ENCODE measurements at places on chromosomes 5 and 9.

DNA sequence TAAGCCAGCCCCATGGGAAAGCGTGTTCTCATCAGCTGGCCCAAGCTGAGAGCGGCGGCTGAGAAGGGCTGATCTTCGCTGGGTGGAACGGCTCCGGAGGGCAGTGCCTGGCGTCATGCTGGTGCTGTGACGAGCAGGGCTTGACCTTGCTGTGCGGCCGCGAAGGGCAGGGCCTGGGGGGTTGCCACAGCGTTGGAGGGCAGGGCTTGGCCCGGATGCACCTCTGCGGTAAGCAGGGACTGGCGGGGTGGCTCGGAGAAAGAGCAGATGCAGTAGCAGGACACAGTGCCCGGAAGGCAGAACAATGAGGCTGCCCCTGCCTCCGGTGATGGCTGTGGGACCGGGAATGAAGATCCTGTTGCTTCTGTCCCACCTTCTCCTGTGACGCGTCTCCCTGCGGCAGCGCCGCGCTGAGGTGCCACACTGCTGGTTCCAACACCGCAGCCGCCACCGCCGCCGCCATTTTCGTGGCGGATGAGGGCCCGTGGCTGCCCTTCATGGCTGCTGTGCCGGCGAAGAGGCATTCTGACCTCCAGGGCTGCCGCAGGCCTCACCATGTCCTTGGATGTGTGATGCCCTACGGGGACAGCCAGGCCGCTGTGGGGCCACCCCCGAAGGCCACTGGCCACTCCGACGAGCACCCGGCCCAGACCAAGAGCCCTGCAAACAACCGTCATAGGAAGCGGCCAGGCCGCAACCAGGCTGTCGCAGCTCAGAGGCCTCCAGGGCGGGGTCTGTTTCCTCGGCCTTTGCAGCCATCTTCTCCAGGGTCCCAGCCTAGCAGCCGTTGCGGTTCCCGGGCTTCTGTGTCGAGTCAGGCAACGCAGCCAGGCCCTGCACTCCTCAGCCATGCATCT lies 890.5 kb upstream of the CTNND2 start:
- no peak for DNase-seq

DNA sequence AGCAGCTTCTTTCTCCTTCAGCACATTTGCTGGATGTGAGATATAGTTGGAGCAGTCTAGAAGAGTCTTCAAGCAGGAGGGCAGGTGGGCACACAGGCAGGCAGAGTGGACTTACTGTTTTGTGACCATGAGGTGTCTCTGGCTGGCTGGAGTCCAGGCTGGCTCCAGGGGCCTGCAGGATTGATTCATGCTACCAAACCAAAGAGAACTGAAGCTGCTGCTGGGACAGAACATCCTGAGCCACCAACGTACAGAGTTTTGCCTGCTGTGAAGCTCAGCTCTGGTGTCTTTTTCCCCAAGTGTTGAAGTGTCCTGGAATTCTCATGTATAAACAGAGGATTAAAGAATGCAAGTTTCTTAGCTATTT lies 45.7 kb downstream of the CYSTM1 start:
- no peak for DNase-seq

- no peak for DNase-seq
These were observed 46.3 kb downstream of the PHF2 start for GRCh38 chr9:93622691-93623090.

- DNase-seq, result peak; percentile 37
These were observed 65.9 kb upstream of the PLPP1 start for GRCh38 chr5:55600497-55601203.

GRCh38 chr5:35815089-35815936 lies 41.4 kb upstream of the IL7R start:
- no peak for DNase-seq

- no peak for DNase-seq
These were observed 42.5 kb upstream of the TAF1L start for GRCh38 chr9:32677931-32678330.

GRCh38 chr9:126373241-126373640 lies 46.6 kb downstream of the MVB12B start:
- DNase-seq, result no peak

DNA sequence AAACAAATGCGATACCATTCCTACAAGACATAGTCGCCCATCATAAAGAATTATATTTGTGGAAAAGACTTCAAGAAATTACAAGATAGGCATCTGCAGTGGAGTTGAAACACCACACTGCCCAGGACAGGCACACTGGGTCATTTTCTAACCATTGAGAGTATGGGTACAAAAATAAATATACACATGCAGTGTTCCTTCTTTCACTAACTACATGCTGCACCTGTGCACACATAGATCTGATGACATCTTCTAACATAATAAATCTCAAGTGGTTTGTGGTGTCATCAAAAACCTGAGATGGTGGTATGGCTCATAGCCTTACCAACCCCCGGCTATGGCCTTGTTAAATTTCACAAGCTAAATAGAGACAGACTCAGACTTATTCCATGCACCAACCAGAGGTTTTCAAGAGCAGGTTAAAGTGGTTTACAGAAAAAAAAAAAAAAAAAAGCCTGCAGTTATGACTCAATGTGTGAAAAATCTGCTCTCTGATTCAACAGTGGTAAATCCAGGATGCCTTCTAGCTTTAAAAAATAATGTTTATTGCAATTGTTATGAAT lies 12.4 kb upstream of the NFIB start:
- DNase-seq, result no peak

GRCh38 chr5:169222934-169223594 lies 77.9 kb downstream of the SLIT3 start:
- no peak for DNase-seq

GRCh38 chr5:146363161-146363874 lies 24.7 kb downstream of the POU4F3 start:
- DNase-seq, result no peak

- DNase-seq, result no peak
These were observed 21.8 kb downstream of the NDUFS4 start for GRCh38 chr5:53582225-53582624.

DNA sequence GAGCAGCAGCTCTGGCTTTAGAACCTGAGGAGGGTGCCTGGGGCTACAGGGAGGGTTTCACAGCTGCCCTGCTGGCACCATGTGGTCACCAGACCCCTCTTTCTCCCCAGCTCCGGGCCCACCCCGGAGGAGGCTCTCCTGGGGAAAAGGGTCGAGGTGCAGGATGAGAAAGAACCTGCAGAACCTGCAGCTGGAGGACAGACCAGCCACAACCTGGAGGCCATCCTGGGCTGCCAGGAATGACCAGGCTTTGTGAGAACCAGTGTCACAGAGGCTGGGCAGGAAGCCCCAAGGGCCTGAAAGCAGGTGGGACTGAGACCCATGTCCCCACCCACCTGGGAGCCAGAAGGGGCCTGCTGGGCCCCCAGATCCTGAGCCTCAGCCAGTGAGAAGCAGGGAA lies 23.0 kb downstream of the SEMA4D start:
- DNase-seq, result no peak

DNA sequence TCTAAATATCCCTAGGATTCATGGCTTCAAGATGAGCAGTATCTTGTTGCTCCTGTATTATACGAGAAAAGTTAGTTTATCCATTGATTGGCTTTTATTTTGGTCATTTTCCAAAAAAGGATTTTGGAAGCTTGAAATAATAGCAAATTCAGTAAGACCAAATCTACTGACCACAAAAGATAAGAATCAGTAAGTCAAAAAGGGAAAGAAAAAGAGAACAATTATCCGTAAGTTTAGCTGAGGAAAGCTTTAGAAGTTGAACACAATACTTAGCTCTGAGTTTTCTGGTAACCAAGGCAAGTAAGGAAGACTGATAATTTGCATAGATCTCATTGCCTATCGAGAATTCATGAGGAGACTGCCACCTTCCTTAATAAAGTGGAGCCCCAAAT lies 9.1 kb downstream of the TGFBR1 start:
- DNase-seq, result no peak

GRCh38 chr5:131081913-131082488 lies 83.1 kb downstream of the HINT1 start:
- no peak for DNase-seq

DNA sequence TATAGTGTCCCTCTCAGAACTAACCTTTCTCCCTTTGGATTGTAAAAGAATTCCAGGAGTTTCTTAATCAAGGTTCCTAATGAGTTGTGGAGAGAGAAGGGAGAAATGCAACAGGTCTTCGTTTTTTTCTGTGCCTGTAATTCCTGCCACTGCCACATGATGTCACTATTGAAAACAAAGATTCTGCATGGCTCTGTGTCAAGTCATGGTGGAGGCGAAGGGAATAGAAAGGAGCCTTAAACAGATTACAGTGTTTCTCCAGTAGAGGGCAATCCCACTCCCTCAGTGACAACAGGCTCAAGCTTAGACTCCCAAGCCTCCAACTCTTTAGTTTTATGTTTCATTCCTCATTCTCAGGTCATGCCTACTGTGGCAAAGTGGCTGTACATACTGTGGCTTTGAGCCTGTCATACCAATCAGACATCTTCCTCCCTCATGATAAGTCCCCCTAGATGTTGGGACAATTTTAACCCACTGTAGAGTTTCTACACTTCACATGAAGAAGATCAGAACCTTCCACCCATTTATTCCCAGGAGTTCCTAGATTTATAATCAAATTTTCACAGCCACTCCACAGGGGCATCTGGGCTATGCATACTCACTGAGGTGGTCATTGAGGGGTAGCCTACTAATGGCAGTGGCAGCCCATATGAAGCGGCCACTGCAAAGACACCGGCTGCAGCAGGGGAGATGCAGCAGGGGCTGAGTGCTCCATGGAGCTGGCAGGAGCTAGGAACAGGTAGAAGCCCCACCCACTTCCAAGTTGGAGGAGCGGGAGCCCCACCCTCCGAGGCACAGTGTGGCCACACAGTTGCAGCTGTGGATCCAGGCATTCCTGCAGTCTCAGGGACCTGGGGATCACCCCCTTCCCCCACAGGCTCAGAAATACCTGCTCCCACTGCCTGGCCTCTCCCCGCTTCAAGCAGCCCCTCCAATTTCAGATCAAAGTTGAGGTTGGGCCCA lies 97.4 kb upstream of the TRIM32 start:
- peak; percentile 38 for DNase-seq

- DNase-seq, result no peak
These were observed 245.1 kb downstream of the MAST4 start for GRCh38 chr5:66841264-66841663.

DNA sequence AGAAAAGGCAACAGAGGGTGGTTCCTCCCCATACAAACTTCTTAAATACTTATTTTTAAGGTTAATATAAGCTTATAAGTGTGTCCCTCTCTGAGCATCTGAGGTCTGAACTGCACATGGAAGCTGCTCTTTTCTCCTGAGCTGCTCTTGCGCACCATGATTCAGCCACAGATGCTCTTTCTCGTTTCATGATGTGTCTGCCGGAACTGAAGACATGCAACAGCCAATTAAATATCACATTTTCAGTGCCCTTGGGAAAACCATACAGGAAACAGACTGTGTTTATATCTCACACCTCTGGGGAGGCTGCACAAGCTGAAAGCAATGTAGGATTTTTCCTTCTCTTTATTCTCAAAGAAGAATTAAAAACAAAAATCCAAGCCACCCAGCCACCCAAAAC lies 96.8 kb upstream of the NREP start:
- no peak for DNase-seq

GRCh38 chr9:93200449-93200742 lies 16.5 kb downstream of the WNK2 start:
- DNase-seq, result no peak

- peak; percentile 55 for DNase-seq
These were observed 15.1 kb upstream of the PHF19 start for GRCh38 chr9:120891884-120892747.

DNA sequence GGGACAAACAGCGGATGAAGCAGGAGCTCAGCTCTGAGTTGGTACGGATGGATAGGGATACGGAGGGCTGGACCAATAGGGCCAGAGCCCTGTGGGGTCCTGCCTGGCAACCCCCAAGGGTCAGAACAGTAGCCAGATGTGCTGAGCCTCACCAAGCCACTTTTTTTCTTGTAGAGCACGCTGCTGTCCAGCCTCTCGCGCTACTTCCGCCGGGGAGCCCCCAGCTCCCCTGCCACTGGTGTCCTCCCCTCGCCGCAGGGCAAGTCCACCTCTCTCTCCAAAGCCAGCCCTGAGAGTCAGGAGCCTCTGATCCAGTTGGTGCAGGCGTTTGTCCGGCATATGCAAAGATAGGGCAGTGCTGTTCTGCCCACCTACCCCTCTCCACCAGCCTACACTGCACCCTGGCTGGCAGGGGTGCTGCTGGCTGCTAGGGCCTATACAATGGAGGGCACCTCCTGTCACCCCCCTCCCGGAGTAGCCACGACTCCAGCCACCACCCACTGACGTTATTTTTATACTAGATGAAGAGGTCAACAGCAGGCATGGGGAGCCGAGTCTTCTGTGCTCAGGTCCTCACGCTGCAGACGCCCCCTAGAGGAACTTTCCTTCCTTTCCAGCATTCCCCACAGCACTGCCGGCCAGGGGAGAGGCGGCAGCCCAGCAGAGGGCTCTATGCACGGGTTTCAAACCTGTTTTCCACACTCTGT lies 21.6 kb downstream of the SH3GLB2 start:
- peak; percentile 64 for DNase-seq

- DNase-seq, result no peak
These were observed 190.5 kb downstream of the AOPEP start for GRCh38 chr9:94916956-94917355.

GRCh38 chr5:109655841-109656240 lies 33.9 kb upstream of the MAN2A1 start:
- DNase-seq, result no peak

All from activated CD8-positive, alpha-beta T cell treated with anti-CD3 and anti-CD28 coated beads, Interleukin-2, amount 10 ng/mL, durations not matched to agents 7 days and 5 days (primary cell).